ENCODE measurements at places on chromosomes 11 and 22.

- DNase-seq: no peak
Measured at GRCh38 chr11:111246956-111247355, 1.4 kb downstream of the POU2AF2 start.

GRCh38 chr11:79269611-79270307 is 171.1 kb downstream of the TENM4 start:
- DNase-seq: no peak

DNA sequence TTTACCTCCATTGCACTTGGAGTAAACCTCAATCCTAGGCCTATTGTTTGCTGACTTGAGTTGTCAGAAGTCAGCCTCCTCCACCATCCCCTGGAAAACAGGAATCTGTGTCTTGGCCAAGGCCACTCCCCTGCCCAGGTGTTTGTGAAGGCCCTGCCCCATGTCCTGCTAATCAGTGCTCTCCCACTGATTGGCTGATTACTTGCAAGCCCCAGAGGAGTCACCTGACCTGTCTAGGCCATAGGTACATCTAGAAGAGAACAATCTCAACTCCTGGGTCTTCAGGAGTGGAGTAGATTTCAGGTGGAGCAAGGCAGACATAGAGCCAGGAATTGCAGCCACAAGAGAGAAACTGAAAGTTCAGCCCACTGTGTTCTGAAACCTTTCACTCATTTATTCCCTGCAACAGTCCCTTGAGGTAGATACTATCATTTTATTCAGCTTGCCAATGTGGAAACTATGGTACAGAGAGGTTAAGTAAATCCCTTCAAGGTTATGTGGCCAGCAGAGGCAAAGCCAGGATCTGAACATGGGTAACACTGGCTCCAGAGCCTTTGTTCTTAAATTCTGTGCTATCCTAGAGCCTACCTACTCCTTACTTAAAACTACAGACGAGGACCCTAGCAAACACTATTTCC is 10.4 kb downstream of the OAF start:
- no peak for DNase-seq

GRCh38 chr11:76047766-76048165 is 158.5 kb downstream of the WNT11 start:
- DNase-seq: no peak

DNA sequence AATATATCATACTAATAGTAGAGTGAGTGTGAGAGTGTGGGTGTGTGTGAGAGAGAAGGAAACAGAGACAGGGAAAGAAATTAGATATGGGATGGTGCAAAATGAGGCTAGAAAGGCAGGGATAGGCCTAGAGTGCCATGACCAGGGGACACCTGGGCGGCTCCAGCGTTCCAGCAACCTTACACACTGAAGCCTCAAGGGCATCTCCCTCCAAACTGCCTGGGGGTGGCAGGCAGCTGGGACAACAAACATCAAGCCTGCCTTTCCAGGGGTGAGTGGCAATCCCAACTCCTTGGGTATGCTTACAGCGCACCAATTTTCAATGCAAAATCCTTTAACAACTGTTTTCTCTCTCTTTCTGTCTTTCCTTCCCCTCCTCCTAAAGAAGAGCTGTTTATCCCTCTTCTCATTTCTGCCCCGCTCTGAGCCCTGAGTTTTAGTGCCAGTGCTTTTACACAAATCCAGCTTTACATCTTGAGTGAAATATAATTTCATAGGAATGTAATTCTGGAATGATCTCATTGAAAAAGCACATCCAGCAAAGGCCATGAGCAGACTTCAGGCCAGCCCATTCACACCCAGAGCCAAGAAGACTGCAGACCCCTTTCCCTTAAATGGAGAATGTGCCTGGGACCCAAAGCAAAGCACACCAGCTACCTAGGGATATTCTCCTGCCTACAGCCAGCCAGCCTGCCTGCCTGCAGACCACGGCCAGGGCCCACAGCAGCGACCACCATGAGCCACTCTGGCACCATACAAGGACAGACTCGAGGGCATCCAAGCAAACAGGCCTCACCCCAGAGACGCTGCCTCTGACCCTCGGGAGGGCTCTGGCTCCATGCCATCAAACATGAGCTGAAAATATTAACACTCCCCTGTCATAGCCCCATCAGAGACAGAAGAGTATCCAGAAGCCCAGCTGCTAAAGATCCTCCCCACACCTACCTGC is 90.3 kb downstream of the RPL27A start:
- no peak for DNase-seq

DNA sequence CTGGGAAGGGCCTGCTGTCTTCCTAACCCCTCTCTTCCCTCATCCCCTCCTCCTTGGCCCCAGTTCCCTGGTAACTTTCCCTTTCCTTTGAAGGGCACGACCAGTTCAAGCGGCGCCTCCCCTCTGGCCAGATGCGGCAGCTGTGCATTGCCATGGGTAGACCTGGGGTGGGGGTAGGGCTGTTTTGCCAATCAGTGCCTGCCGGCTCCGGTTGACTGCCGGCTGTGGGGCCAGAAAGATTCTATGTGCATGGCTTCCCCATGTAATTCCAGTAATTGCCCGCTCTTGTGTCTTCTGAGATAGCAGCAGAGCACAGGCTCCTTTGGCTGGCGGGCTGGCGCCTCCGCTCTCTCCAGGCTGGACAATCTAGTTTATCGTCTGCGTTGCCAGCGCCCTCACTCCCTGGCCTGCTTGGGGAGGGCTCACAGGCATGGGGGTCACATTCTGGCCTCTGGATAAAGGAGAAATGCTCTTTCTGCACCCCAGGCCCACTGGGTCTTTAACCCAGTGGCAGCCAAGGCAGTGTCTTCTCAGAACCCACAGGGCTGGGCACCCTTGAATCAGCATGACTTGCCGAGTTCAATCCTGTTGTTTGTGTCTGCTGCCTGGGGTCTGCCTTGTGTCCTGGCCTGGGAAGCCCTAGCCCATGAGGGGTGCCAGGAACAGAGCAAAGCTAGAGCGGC is 9.4 kb downstream of the SIDT2 start:
- no peak for DNase-seq

DNA sequence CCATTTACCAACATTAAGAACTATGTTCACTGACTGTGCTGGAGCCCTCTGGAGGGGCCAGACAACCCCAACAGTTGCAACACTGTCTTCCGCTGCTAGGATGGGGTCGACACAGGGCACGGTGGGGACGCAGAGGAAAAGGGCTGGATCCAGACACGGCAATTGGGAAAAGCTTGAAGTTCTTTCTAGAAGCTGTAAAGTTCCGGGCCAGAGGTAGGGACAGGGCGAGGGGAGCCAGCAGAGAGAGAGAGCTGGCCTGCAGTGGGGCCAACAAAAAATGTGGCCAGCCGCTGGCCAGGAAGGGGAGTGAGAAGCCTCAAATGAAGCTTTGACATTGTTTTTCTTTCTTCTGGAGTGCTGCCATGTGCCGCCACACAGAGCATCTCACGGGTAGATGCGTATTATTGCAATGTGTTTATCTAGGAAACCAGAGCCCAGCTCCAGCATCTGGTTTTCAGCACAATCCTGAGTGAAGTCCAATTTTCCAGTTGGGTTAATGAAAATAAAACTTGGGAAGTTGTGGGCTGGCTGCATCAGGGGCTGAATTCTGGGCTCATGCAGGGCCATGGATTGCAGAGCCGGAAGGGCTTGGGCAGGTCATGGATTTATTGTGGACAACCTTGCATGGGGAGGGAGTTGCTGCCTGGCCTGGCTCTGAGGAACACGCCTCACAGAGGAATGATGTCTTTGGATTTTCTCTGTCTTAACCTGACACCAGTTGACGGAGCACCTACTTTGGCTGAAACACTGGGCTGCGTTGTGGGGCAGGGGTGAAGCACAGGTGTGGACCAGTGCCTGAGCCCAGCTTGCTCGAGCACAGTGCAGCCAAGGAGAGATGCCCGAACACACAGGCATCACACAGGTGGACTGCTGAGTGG is 67.6 kb upstream of the AMPD3 start:
- no peak for DNase-seq

GRCh38 chr11:92702805-92703448 is 266.5 kb upstream of the MTNR1B start:
- DNase-seq: no peak

DNA sequence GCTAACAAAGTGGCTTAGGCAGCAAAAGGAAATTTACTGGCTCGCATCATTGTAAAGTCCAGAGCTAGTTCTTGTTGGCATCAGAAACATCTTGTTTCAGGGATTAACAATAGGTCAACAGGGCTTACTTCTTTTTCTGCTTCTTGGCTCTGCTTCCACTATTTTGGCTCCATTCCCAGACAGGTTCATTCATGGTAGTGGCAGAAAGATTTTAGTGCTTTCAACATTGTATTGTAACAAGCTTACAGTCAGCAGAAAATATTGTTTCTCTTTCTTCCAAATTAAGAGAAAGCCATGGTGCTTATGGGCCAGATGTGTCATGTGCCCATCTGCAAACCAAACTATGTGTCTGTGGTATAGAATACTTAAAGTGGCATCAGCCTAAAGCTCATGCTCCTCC is 315.6 kb downstream of the RAB38 start:
- DNase-seq: no peak

GRCh38 chr11:132312701-132313111 is 942.3 kb downstream of the NTM start:
- peak; percentile 57 for DNase-seq

- no peak for DNase-seq
Measured at GRCh38 chr22:30731658-30732057, 37.0 kb downstream of the OSBP2 start.

DNA sequence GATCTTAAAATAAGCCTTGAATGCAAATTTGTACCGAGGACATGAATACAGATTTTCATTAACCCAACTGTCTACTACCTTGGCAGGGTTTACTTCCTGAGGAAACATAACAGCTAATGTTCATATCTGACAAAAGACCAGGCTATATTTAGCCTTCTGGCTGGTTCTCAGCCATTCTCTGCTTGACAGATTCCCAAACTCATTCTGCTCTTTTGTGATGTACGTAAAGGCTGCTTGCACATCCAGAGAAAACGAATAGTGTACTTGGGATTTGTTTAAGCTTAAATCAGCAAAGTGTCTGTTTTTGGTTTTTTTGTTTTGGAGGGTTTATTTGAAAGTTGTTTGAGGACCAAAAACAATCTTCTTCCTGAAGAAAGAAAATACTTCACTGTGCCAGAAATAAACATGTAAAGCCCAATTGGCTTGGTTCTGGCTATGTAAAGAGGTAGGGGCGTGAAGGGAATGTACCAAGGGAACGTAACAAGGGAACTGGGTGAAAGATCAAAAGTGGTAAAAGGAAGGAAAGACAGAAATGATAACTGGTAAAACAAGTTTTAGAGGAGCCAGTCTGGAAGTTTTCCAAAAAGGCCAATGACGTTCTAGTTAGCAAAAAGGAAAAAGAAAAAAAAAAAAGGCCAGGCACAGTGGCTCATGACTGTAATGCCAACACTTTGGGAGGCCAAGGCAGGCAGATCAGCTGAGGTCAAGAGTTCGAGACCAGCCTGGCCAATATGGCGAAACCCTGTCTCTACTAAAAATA is 21.4 kb upstream of the CRTAM start:
- no peak for DNase-seq

DNA sequence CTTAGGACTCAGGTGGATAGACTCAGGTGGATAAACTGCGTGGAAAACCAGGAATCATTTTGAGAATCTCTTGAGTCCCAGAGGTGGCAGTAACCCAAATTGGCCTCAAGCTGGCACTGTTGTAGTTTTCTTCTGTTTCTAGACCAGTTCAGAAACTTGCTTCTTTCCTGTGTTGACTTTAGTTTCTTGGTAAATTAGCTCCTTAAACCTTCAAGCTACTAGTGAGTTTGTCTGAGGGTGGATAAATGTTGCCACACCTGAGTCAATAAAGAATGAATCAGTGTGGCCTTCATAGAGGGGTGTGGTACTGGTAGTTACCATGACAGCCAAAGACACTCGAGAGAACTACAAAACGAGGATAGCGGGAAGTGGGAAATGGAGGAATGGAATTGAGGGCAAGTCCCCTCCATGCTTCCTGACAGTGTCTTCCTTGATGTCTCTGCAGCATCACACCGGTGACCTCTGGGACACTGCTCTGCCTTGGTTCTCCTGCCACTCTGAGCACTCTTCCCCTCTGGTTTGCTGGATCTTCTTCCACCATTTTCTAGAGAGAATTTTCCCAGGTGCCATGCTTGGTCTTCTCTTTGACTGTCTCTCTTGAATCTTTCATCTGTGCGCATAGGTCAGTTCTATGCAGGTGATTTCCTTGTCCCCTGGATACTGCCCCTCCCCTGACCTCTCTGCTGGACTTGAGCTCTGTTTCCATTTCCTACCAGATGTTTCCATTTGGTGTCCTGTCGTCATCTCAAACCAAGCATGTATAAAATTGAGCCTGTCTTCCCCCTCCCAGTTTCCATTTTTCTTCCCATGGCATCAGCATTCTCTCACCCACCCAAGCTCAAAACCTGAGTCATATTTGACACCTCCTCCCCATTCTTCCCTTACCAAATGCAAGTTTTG is 7.2 kb downstream of the POLD4 start:
- DNase-seq: no peak

- no peak for DNase-seq
Measured at GRCh38 chr11:46363455-46364005, 16.3 kb downstream of the DGKZ start.

DNA sequence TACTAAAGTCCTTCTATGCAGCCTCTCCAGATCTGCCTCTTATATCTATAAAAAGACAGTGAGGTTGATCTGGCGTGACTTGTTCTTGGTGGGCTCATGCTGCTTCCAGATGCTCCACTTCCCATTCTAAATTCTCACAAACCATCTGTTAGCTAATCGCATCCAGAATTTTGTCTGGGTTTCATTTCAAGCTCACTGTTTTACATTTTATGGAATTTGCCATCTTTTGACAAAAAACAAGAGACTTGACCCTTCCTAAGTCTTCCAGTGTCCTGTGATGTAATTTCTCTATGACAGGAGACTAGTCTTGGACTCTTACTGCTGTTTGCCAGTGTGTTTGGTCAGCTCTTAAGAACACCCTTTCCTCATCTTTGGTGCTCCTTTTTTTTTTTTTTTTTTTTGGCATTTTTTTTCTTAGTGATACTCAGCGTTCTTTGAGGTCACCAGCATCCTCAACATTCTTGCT is 23.0 kb downstream of the CRKL start:
- DNase-seq: no peak

GRCh38 chr11:67312187-67313021 is 9.1 kb downstream of the SSH3 start:
- DNase-seq: no peak

DNA sequence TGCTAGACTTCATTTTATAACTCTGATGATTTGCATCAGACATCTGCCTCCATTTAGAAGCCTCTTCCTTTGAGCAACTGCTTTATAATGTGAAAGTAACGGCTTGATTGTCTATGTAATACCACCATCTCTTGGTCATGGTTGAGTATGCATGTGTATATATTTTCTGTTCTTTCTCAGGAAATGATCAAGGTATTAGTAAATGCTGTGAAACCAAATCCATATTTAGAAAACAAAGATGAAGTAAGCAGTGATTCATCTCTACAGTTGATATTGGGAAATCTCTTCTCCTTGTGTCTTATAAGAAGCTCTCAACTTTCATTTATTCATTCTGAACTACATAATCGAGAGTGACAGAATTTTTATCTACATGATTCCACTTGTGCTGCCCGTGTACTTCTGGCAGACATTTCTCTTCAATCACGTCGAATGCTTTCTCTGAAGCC is 104.6 kb upstream of the ANO3 start:
- peak; percentile 30 for DNase-seq

DNA sequence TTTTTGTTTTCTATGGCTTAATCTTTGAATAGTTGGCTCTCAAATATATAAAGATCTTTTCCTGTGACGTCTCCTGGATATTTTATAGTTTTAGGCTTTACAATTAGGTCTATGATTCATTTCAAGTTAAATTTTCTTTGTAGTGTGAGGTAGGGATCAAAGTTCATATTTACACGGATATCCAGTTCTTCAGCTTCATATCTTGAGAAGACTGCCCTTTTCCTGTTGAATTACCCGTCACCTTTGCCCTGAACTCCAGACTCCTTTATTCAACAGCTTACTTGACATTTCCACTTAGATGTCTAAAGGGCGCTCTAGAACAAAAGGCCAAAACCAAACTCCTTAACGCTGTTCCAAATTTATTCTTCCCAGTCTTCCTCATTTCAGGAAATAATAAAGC is 51.7 kb downstream of the TTC17 start:
- no peak for DNase-seq

Measured in GM13976 (cell line).